Stimulated activated CD8-positive, alpha-beta memory T cell treated with anti-CD3 and anti-CD28 coated beads, Interleukin-4, amount 100 ng/mL, for 1 hour (primary cell): ENCODE measurements at places on chromosomes 5 and 9.

DNA sequence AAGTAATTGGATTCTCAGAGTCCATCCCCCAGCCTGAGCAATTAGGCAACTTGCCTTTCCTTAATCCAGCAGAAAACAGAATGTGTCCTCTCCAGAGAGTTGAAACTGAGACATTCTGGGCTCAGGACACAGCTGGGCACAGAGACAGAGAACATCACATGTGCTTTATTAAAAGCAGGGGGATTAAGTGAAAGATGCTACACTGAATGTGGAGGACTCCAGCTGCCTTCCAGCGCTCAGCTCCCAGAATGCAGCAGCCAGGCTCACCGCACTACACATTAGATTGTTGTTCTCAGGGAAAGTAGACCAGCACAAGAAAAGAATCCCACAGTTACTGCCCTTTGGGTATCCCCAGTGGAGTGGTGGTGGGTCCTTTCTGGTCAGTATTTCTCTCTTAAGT is 141.6 kb upstream of the IL12B start:
- DNase-seq, result no peak

DNA sequence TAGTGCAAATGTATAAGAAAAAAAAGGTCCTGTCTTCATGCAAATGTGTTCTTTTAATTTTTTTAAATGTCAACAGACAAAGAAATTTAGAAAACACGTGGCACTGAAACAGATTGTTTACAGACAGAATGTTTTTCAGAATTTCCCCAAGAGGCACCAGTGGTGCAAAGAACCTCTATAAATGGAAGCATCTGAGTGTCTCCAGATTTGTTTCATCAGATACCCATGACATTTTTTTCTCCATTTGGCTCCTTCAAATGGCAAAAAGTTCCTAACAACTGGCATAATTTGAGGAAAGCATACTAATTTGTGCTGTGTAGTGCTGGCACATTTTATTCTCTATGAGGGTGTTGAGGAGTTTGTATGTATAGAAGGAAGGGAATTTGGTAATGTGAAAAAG is 15.0 kb downstream of the CCDC192 start:
- DNase-seq, result no peak

DNA sequence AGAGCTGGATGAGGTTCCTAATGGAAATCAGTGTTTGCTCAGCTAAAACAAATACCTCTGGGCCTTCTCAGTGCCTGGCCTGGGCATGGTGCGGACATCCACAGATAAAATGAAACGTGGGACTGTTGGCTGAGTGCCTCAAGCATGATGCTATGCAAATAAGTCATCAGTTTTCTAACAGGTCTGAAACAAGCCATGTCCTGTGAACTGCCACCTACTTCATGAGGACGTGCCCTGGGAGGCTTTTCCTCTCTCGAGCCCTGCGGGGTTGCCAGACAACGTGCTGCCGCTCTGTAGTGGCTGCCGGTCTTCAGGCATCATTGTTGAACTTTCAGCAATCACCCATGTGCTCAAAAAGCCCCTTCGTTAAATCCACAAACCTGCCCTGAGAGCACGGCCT is 240.4 kb upstream of the IRX2 start:
- DNase-seq, result no peak

- no peak for DNase-seq
Measured at GRCh38 chr9:135526089-135526729, 5.0 kb downstream of the LCN1 start.

DNA sequence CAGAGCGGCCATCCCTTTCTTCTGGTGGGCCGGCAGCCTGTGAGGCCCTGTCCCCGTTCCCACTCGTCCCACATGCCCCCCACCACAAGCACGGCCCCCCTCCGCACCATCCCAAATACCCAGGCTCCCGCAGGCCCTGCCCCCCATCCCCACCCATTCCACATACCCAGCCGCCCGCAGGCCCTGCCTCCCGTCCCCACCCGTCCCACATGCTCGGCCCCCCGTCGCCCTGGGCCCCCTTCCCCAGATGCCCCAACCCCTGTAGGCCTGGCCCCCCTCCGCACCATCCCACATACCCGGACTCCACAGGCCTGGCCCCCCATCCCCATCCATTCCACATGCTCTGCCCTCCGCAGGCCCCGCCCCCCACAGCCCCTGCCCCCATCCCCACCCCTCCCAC is 11.5 kb downstream of the SLC6A19 start:
- DNase-seq, result no peak

DNA sequence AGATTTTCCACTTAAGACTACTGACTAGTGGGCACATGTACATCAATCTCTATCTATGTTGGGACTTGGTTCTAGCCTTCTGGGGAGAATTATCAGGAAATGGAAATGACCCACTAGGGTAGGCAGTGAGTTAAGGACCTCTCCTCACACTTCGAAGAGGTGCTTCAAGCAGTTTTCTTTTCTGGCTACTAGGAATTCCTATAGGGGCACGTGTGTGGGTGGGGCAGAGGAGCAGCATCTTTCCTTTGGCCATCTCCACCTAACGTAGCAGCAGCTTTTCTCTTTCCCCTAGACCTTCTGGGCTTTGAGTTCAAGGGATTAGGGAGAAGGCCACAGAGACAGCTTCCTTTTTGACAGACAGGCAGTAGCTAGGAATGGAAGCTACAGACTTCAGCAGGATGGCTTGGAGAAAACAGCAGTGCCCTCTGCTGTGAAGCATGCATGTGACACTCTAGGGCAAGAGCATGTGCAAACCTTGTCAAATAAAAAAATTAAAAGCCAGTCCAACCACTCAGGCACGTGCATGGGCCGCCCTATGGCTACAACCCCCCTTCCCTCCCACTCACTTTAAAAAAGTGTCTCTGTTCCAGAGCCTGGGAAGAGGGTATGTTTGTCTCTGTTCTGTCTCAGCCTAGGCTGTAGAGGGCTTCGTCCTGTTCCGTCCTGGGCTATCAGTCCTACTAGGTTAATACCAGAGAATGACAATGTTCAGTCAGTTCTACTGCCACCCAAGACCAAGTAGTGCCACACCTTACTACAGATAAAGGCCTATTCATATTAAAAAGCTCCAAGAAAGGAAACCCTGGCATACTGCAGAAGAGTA is 8.7 kb upstream of the GFRA3 start:
- no peak for DNase-seq

DNA sequence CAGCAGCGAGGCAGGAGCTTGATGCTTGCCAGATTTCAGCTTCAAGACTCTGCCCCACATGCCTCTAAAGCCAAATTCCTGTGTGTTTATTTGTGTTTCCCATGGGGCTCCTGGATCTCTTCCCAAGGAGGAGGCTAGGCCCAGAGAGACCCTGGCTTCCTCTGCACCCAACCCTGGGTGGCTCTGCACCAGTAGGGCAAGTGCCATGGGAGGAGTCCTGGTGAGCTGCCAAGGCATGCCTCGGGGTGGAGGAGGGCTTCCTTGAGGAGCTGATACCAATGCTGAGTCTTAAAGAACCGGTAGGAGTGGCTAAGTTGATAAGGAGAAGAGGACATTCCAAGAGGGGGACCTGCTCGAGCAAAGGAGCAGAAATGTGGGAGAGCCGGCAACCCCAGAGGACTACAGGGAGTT is 6.8 kb upstream of the TIFAB start:
- DNase-seq, result no peak

DNA sequence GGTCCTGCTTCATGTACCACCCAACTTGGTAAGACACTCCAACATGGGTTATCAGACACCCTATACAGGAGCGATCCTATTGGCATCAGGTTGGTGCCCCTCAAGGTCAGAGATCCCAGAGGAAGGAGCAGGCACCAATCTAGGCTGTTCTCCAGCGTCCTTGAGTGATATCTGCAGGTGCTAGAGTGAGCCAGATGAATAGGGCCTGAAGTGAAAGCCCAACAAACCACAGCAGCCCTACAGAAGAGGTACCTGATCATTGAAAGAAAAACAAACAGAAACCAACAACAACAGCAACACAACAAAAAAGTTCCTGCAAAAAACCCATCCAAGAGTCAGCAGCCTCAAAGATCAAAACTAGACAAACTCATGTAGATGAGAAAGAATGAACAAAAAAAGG is 584.8 kb downstream of the HINT1 start:
- no peak for DNase-seq

DNA sequence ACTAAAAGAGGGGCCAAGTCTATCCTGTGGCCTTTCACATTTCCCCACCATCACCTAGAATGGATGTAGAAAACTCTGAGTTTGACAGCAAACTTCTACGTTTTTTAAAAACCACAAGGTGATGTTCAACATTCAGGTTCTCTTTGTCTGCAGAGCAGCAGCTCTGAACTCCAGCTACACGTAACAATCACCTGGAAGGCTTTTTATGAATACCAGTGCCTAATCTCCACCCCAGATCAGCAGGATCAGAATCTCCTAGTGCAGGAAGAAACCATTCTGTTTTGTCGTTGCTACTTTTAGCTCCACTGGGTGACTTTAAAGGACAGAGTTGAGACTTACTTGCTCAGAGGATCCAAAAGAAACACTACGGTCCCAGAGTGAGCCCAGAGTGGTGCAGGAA is 44.3 kb downstream of the EPB41L4A start:
- no peak for DNase-seq

- DNase-seq, result no peak
Measured at GRCh38 chr9:114178756-114179450, 23.6 kb downstream of the COL27A1 start.
